ENCODE measurements at places on chromosomes 7 and 10.

GRCh38 chr10:78408671-78409472 is 375.2 kb downstream of the RPS24 start:
- no peak for DNase-seq

DNA sequence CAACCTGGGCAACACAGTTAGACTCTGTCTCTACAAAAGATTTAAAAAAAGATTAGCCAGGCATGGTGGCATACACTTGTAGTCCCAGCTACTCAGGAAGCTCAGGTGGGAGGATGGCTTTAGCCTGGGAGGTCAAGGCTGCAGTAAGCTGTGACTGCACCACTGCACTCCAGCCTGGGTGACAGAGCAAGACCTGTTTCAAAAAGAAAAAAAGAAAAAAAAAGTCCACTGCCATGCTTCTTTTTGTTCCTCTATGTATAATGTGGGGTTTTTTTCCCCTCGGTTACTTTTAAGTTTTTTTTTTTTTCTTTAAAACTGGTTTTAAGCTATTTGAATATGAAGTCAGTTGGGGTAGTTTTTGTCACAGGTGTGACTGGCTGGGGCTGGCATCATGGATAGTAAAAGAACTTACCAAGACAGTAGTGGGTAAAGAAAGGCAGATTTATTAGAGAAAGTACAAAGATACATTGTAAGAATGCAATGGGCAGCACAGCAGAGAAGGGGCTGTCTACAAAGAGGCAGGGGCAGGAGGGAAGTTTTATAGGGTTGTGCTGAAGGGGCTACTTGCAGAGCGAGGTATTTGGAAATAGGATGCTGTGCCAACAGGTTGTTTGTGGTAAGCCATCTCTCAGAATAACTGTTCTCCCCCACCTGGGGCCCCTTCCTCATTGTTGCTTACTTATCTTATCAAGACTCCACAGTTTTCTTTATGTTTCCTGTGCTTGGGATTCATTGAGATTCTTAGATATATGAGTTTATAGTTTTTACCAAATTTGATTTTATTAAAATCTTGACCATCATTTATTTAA is 177.3 kb downstream of the PHTF2 start:
- no peak for DNase-seq

DNA sequence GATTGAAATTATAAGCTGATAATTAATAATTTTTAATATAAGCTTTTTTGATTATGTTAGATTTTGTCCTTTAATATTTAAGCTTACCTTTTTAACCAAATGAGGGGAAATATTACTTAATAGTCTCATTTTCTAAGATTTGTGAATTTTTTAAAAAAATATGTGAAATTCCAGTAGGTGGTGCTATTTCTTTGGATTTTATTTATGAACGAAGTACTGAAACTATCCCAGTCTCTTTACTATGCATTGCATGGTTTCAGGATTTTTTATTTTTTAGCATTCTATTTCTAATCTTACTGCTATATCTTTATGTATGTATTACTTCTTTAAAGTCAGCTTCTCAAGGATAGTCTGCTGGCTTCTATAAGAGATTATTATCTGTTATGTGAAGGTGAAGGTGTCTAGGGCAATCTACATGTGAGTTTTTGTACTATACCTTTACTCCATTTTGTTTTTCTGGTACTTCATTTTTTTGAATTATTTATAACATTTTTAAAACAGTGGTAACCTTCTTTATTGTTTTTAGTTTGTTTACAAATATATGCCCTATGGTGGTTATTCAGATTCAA is 78.3 kb downstream of the ATRNL1 start:
- DNase-seq, result no peak

DNA sequence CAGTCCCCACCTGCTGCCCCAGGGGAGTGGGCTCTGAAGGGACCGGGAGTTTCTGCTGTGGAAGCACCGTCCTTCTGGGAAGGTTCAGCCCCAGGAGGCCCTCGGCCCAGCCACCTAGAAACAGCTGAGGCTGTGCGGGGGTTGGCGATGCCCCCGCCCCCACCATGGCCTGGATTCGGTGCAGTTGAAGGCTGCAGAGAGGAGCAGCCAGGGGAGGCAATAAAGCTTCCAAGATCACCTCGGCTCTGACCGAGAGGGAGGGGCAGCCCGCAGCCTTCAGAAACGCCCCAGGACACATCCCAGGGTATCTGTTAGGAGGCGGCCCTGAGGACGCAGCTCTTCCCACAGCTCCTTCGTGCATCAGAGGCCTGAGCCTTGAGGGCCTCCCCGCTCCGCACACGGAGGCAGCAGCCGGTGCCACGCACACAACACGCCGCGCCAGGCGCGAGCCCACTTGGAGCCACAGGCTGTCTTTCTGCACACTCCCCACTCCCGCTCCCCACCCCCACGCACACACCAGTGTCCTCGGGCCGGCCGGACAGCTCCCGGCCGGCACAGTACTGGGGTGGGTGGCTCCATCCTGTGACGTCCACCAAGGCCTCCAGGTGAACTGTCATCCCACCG is 1.6 kb downstream of the KNDC1 start:
- DNase-seq, result no peak

DNA sequence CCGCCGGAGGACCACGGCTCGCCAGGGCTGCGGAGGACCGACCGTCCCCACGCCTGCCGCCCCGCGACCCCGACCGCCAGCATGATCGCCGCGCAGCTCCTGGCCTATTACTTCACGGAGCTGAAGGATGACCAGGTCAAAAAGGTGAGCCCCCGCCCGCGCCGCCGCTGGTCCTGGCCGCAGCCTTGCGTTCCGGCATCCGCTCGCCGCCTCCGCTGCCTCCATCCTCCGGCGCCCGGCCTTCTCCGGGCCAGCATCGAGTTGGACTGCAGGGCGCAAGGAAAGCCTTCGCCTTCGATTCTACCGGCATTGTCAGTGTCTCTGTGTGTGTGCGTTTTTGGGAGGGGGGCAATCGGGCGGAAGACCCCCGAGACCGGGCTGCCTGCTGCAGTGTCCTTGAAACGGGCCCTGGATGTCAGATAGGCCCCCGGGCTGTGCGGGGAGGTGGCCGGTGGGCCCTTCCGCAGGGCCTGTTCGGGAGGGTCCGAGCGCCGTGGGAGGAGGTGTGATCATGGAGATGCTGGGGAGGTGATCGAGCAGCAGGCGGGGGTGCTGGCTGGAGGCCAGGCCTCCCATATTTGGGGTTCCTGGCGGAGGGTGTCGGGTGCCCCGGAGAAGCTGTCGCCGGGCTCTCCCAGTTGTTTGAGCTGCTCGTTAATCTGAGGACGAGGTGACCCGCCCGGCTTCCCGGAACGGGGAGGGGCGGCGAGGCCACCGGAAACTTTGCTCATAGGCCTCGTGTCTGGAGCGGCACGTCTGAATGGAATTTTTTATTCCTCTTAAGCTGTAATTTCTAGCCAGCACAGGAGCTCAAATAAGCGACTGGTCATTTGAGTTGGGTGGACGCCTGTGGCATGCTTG is 40.8 kb downstream of the HK1 start:
- DNase-seq, result peak; percentile 65

GRCh38 chr7:35508623-35509400 is 186.1 kb downstream of the HERPUD2 start:
- DNase-seq, result no peak

DNA sequence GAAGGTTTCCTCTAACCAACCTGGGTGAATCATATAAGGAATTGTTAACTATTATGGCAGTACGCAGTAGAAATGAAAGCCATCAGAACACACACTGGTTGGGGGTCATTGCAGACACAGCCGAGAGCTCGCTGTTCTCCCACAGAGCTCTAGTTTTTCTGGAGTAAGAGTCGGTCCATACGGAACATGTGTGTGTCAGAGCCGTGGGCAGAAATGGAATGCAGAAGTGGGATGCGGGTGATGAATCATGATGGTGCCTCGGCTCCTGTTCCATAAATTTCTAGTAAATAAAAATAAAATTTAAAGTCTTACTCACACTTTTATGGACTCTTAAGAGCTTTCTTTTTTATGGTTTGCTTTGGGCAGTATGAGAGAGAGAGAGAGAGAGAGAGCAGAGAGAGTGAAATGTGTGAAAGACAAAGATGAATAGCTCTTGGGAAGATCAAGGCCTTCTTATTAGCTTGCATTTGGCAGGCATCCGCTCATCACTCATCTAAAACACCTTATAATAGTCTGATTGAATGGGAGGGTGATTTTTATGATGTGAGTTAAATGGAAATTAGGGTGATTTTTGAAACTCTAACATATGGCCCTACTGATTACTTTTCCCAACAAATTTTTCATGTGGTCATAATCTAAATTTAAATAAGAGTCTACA is 98.8 kb upstream of the PFKP start:
- DNase-seq, result no peak

DNA sequence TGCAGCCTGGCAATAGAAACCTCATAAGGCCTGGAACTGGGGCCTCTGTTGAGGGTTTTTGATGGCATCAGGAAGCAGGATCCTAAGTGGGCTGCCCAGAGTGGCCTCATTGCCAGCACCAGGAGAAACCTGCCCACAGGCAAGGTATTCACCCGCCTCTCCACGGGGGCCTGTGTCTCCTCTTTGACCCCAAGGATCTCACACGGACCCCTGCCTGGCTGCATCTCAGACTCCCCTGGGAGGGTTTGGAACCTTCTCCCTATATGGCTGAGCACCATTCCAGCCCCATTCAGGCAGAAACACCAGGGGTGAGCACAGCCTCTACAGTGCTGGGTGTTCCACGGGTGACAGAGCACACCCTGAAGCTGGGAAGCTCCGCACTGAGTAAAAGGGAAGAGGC is 14.6 kb upstream of the C10orf71 start:
- no peak for DNase-seq

DNA sequence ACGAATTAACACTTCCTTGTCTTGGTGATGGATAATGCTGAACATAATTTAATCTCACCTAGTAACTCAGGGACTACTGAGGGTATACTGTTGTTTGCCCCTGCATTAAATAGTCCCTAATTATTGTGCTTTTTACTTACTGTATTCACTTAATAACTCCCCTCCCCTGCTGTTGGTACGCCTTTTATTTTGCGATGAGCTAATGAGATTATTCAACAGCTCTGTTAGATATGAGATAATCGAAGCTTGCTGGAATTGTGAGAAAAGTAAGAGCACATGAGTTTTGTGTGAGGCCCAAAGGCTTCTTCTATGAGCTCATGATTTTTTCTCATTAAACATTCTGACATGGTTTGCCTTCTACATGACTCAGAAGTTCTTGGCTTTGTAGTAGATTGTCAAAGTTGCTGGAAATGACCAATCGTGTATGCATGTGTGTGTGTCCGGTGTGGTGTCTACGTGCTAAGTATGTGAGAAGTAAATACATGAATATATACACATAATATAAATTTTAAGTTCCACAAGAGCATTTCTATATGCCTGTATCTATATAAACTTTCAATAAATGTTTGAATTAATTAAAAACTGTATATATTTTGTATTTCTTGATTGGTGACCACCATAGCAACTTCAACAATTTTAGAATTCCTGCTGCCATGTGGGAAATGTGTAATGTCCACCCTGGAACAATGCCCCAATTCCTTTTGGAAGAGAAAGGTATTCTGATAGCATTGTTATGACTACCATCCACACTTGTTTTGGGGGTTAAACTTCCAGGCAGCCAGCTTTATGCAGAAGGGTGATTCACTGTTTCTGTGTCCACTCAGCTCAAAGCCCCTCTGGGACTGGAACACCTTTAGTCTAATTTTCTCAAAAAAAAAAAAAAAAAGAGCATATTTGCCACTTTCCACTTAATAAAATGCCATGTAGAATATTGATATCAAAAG is 106.2 kb downstream of the SAMD9 start:
- DNase-seq, result no peak

GRCh38 chr10:33871061-33871956 is 536.8 kb upstream of the NRP1 start:
- no peak for DNase-seq

GRCh38 chr7:101841328-101841727 is 23.9 kb downstream of the CUX1 start:
- no peak for DNase-seq

DNA sequence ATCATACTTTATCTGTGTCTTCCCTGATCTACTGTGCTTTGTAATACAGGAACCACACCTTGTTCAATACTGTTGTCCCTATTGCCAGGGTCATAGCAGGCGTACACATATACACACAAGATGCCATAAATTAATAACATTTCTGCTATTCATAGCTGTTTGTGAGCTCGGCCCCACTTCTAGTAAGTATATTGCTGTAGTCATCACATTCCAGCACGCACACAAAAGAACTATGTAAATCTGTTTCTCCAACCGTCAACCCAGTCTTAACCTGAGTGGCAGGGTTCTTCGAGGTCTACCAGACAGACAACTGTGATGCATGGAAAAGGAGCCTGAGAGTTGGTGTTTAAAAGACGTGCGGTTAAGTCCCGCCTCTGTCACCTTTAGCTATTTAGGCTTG is 5.7 kb upstream of the CACNB2 start:
- DNase-seq, result no peak

DNA sequence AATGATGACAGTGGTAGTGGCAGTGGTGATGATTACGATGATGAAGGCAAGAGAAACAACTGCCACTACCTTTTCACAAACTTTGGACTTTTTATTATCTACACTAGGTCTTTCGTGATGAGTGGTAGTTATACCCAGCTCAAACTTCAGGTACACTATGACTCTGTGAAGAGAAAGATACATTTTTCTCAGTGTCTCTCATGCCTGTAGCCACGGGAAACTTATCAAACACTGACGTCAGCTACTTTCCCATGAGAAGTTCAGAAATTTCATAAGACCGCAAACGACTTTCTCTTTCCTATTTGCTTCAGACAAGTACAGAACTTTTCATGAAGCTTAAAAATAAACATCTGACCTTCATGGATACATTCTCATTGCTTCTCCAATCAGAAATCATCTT is 57.0 kb downstream of the CALD1 start:
- DNase-seq, result no peak
